ENCODE measurements at places on chromosomes 13 and 19.

DNA sequence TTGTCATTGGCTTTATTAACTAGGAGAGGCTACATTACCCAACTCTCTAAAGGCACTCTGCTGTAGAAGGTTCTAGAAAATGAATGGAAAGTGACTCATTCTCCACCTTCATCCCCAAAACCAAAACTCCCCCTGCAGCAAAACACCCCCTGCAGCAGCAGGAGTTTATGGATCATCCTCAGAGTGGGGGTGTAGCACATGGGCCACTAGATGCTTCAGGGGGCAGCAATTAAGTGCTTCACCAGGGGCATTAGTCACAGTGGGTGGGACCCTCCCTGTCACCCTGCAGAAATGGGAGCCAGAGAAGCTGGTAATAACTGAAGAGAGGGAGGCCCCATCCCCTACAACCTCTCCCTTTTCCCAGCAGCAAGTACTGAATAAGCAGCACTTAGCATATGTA, 64.5 kb upstream of the MED4 start:
- ATAC-seq: no peak

GRCh38 chr13:33610438-33611120, 207.4 kb upstream of the RFC3 start:
- no peak for ATAC-seq

GRCh38 chr19:13430790-13431582, 75.3 kb downstream of the CACNA1A start:
- ATAC-seq: peak; percentile 84

GRCh38 chr13:90375851-90376250, 971.6 kb upstream of the MIR17HG start:
- no peak for ATAC-seq

DNA sequence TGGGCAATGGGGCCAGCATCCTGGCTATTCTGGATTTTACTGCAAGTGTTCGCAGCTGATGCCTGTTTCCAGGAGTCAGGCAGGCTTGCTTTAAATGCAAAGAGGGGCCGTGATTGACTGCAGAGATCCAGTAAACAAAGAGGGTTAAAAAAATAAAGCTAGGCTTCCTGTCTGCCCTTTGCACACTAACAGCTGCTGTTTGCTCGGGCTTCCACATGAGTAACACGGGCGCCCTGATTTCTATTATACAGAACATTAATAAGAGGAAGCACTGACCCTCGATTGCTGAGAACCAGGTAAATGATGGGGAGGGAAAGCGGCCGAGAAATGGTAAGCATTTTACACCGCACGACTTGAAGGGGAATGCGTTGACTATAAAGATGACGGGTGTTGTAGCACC, 254.2 kb upstream of the ZNF507 start:
- no peak for ATAC-seq

- ATAC-seq: no peak
These were observed 38.2 kb downstream of the RFXAP start for GRCh38 chr13:36857253-36857652.

- ATAC-seq: no peak
These were observed 284.4 kb downstream of the NDFIP2 start for GRCh38 chr13:79765331-79765730.

GRCh38 chr19:3550947-3551791, 6.2 kb downstream of the MFSD12 start:
- no peak for ATAC-seq

- peak; percentile 2 for ATAC-seq
These were observed 11.9 kb downstream of the PEAK3 start for GRCh38 chr19:2270157-2270422.

- no peak for ATAC-seq
These were observed 893.7 kb downstream of the UQCRFS1 start for GRCh38 chr19:28319227-28319626.

DNA sequence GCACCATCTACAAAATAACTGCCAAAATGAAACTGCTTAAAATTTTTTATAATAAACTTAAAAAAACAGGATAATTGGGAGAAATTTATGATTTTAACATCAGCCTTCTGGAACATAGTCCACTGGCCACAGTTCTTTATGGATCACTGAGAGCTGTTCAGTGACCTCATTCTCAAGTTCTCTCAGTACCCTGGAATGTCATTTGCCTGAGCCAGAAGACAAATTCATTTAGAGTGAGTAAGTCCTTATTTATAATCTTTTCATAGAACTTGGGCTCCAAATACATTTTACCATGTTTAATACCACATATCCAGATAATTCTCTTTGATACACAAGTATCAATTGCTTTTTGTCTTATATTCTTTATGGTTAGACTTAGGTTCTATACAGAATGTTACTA, 87.6 kb downstream of the CAB39L start:
- ATAC-seq: peak; percentile 89

DNA sequence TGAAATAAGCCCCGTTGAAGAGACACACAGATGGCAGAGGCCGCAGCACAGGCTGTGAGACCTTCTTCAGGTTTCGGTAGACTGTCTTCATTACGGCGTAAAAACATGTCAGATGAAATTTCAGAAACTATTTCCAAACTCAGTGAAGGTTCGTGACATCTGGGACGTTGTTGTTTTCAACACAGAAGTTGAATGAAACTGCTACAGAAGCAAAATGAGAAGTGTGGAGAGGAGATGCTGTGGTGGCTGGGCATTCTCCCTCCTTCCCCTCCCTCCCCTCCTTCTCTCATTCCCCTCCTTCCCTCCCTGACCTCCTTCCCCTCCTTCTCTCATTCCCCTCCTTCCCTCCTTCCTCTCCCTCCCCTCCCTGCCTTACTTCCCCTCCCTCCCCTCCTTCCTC, 113.6 kb downstream of the ATP11A start:
- no peak for ATAC-seq

DNA sequence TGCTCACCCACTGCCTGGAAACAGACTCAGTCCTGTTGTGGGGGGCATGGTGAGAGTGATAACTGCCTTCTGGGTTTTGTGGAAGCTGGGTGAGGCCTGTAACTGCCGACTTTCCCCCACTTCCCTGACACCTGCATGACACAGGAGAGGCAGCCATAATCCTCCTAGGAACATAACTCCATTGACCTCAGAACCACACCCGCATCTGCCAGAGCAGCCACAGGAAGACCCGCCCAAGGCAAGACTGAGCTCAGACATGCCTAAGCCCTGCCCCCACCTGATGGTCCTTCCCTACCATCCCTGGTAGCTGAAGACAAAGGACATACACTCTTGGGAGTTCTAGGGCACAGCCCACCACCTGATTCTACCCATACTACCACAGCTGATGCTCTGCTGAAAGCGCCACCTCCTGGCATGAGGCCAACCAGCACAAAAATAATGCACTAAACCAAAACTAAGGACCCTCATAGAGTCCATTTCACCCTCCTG, 326.7 kb downstream of the RBM26 start:
- ATAC-seq: no peak

GRCh38 chr13:113875429-113875815, 11.5 kb upstream of the GAS6 start:
- ATAC-seq: no peak

DNA sequence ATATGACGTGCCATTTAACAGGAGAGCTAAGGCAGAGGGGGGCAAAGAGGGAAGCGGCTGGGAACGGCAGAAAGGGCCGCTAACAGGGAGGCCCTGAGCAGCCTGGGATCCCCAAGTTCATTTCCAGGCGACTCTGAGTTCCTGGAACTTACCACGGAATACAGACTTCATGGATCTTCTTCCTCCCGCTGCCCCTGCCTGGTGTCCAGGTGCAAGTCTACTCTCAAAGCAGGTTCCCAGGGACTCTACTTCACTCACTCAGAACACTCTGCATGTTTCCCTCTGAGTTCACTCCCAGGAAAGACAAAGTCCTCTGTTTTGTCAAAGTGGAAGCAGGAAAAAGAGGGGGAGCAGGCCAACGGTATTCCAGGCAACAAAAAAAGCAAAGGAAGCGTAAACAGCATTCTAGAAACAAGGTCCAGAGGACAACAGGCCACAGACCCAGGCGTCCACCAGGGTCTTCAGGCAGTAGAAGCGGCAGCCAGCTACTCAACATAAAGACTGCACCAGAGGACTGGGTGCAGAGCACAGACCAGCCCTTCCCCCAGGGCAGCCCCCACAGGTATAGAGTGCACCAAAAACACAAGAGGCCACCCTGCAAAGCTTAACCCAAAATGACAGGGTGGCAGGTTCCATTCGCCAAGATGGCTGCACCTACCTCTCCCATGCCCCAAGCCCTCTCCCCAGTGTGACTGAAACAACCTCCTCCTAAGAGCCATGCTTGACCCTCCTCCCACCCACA, 3.0 kb downstream of the MIER2 start:
- no peak for ATAC-seq

DNA sequence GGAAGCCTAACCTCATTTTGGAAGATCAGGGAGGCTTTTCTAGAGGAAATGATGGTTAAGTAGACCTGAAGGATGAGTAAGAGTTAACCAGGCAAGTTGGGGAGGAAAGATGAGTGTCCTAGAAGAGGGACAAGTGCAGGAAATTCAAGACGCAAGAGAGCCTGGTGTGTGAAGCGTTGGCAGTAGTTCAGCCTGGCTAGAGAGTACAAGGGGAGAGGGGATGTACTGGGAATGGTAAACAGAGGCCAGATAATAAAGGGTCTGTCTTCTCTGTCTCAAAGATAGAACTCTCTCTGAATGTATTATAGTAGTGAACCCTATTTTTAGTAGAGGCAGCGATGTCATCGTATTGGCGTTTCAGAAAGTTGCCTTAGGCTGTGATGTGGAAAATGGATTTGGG, 9.7 kb downstream of the DPY19L3 start:
- no peak for ATAC-seq

DNA sequence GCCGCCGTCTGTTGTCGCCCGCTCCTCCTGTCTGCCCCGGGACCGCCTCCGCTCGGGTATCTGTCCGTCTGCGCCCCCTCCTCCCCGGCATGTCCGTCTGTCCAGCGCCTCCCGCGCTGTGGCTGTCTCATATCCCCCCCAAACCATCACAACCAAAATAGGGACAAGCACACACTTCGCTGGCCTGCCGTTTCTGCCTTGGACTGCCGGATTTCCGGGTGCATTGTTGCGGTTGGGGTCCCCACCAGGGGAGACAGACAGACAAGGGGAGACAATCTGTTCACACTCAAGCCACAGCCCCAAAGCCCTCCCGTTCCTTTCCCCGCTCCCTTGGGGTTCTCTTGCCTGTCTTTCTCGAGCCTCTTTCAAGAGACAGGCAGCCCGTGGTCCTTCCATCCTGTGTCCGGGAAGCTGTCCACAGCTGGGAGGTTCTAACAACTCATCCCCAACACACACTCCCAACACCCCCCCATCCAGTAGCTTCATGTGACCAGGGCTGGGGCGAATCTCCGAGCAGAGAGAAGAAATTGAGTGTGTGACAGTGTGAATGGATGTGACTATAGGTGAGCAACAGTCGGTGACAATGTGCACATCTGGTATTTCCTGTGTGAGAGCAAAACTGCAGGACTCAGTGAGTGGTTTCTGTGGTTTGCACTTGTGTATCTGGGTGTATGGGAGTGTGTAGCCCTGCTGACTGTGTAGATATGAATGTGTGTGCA, 16.5 kb upstream of the FOSB start:
- ATAC-seq: no peak

- no peak for ATAC-seq
These were observed 173.8 kb upstream of the SOX1 start for GRCh38 chr13:111893071-111893606.

DNA sequence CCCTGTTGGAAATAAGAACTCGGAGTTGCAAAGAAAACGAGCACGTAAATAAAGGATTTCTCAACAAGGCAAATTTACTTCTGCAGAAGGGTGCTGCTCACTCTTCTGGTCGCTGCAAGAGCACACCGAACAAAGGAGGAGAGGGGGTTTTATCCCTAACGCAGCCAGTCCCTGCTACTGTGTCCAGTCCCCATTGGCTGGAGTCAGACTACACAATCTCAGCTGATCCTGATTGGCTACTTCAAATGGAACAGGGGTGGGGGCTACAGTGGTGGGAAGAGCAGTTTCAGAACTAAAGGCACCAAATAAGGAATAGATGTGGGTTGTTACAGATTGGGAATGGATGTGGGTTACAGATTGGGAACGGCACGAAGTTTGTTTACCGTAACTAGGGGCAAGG, 63.9 kb upstream of the MCF2L start:
- no peak for ATAC-seq

DNA sequence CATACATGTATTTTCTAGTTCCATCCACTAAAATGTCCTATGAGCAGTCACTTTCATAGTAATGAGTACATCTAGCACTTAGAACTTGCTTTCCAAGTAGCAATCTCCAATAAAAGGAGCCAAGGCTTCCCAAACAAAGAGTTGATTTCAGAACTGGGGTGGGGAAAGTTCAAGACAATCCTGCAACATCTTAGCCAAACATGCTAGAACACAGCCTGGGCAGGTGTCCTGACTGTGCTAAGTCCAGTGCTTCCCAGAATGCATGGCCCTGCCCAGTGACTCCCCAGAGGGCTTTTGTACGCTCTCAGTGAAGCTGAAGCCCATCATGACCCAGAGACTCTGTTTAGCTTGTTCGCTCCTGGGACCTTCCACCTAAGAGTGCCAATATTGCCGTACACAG, 106.7 kb upstream of the UBAC2 start:
- no peak for ATAC-seq

DNA sequence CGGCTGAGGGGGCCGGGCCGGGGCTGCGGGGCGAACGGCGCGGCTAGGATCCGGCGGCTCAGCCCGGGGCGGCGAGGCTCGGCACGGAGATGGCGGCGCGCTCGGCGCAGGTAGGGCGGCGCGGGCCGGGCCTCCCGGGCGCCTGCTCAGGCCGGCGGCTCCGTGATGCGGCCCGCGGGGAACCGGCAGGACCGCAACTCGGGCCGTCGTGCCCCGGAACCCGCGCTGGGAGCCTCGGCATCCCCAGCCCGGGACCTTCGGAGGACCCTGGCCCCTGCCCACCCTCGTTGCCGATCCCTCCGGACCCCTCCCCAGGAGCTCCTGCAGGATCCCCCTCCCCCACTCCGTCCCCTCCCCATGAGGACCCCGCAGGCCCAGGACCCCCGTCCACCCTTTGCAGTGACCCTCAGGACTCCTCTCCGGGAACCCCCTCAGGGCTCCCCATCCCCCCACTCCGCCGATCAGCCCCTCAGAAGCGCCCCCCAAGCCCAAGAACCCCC, 304 bp downstream of the EVI5L start:
- no peak for ATAC-seq

GRCh38 chr19:47058621-47059022, 10.2 kb upstream of the TMEM160 start:
- ATAC-seq: no peak

DNA sequence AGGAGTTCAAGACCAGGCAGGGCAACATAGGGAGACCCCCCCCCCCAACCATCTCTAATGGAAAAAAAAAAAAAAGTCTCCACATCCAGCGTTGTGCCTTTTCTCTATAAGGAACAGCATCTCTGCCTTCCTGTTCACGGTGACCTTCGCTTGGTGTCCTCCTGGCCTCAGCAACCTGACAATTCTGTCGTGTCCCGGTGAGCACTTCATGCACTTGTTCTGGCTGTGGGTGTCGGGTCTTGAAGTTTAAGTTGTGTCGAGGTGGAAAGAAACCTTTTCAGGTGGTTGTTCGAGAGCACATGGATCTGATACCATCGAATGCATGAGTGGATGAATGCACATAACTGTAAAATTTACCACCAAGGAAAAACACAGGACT, 594 bp downstream of the ZNF559 start:
- ATAC-seq: no peak

DNA sequence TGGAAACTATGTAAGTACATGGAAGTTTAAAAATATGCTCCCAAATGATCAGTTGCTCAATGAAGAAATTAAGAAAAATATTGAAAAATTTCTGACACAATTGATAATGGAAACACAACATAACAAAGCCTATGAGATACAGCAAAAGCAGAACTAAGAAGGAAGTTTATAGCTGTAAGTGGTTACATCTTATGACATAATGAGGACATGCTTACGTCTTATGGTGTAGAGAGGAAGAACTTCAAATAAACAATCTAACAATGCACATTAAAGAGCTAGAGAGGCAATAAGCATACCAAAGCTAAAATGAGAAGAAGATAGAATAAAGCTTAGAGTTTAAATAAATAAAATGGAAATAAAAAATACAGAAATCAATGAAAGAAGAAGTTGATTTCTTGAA, 50.0 kb upstream of the CEACAM21 start:
- ATAC-seq: no peak
